Right renal pelvis (tissue), 4 donors: ENCODE measurements at places on chromosomes 3 and 15.

DNA sequence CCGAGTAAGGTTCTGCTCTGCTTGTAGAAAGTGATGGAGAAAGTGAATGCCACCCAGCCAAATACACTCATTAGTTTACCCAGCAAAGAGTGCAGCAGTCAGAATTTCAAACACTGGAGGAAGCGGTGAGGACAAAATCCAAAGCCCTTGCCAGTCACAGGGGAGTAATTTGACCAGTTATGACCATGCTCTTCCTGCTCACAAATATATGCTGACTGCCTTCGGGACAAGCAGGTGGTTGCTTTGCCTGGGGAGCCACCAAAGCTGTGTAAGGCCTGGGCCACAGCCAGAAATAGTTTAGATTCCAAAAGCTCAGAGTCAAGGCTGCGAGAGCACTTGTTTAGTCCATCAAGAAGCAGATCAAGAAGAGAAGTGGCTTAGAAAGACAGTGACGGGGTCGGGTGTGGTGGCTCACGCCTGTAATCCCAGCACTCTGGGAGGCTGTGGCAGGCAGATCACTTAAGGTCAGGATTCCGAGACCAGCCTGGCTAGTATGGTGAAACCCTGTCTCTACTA, 51.0 kb upstream of the ATP13A3 start:
- no peak for DNase-seq

DNA sequence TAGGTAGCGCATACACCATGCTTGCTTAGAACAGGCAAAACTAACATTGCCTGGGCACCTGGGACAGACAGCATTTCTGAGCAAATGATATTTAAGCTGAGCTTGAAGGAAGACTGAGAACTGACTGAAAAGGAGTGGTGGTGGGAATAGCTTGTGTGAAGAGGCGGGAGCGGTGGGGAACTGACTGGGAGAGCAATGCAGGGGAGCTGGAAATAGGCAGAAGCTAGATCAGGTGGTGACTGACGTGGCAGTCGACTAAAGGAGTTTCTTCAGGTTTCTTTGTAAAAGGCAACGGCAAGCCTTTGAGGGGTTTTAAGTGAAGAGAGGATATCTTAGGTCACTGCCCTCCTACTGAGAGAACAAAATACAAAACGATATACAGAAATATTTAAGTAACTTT, 61.8 kb downstream of the NEO1 start:
- DNase-seq: no peak

DNA sequence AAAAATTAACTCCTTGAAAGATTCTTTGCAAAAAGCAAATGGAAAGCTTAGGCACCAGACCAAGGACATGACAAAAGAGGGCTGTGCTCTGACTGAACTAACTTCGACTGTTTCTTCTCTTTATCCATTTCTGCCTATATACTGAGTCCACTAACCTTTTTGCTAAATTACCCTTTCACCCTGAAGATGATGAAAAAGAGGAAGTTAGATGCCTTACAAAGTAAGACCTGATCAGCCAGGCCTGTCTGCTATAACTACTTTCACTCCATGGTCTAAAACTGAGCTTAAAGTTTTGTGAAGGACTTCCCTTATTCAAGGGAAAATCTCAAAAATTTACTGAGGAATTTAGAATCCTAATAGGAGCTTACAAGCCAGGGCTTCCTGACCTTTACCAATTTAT, 6.2 kb upstream of the IGSF10 start:
- DNase-seq: no peak

- DNase-seq: no peak
These were observed 20.8 kb downstream of the SLC12A8 start for GRCh38 chr3:125191730-125192129.

- DNase-seq: no peak
These were observed 210.3 kb upstream of the CNTN6 start for GRCh38 chr3:882533-882932.

DNA sequence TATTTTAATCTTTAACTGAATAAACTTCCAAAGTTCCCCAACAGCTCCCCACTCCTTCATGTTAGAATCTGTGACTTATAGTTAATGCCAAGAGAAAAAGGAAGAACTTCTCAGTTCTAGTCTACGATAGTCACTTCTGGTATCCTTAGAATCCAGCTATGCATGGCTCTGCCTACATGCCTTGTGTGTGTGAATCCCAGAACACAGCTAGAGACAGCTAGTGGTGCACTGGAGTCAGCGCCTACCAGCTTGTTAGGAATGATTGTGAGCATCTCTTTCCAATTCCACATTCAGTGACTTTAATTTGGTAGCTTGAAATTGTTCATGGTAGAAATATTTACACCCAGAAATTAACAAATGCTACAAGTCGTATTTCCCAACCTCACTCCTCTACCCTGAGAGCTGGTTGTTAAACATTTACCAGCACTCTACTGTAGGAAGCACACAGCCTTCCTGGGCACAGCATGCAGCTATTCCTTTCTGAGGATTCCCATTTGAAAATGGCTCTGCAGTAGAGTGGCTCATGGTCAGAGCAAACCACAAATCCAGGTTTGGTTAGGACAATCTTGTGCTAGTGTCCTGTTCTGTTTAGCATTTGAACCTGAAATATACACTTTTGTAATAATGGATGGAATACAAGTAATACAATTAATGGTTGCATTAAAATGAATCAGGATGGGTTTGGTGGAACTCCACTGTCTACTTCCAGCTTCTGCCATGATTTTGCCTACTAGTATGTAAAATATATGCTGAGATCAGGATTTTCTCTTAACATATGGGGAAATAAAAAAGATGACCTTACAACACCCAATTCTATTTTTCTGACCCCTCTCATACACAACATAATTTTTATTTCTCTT, 371.0 kb upstream of the GBE1 start:
- no peak for DNase-seq

- DNase-seq: no peak
These were observed 133.2 kb upstream of the STRIT1 start for GRCh38 chr3:155426524-155427230.

- peak; percentile 32 for DNase-seq
These were observed 68.5 kb downstream of the TMCC1 start for GRCh38 chr3:129824926-129825541.

GRCh38 chr15:84834969-84835368, 17.8 kb downstream of the ALPK3 start:
- no peak for DNase-seq

DNA sequence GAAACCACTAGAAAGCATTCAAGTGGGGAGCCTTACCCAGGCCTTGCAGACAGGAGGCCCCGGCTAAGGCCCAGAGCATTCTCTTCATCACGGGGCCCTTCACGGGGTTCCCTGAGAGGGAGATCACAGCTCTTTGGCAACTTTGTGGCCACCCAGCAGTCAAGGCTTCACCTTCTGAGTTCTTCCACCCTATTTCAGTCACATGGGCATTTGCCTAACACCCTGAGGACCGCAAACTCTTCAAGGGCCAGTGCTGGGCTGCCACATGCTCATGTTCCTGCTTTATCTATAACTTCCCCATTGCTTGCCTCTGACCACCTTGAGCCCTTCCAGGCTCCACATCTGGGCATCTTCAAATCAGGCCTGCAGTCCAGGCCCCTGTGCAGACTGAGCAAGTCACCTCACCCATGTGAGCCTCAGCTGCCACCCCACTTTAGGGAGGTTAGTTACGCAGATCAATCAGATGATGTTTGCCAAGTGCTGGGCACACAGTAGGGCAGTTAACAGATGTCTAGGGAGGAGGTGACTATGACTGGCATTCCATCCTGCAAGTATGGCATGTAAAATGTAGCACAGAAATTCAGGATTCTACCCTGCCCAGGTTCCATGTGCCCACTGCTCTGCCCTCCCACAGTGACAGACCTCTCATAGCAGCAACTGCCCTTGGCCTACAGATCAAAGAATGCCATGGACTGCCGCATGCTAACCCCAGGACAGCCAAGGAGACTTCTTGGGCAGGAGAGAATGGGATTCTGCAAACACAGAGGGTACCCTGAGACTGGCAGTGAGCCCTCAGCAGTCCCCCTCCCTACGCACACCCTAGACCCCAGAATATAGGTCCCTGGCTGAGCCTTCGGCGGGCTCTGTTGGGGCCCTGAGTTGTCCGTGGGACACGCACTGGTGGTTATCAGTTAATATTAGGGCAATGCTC, 37.6 kb upstream of the ZNF710 start:
- DNase-seq: no peak

GRCh38 chr15:97623091-97623661, 337.3 kb upstream of the ARRDC4 start:
- no peak for DNase-seq

DNA sequence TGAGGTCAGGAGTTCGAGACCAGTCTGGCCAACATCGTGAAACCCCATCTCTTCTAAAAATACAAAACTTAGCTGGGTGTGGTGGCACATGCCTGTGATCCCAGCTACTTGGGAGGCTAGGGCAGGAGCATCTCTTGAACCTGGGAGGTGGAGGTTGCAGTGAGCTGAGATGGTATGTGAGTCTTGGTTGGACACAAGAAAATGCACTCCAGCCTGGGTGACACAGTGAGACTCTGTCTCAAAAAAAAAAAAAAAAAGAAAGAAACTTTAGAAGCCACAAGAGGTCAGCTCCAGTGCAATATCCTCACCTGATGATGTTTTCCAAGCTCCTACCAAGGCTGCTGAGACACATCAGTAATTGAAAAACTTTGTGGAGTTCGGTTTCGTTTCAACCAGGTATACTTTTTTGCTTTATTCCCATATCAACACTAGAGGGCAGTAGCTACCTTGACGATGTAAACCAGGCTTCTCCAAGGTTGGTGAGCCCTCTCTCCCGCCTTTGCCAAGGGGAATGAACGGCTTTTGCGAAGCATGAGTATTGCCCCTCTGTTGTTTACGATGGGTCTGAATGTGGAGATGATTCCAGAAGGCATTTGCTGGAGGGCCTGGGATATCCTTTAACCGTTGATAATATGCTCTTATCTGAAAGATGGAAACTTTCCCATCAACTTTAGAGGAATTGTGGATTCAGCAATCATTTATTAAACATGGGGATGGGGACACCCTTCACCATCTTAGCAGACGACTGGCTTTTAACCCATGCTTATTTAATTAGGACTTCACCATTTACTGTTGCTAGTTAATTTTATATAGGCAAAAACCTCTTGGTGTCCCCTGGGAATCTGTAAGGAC, 202.8 kb downstream of the SV2B start:
- peak; percentile 36 for DNase-seq

- DNase-seq: no peak
These were observed 42.7 kb upstream of the GOLIM4 start for GRCh38 chr3:168138421-168138820.

DNA sequence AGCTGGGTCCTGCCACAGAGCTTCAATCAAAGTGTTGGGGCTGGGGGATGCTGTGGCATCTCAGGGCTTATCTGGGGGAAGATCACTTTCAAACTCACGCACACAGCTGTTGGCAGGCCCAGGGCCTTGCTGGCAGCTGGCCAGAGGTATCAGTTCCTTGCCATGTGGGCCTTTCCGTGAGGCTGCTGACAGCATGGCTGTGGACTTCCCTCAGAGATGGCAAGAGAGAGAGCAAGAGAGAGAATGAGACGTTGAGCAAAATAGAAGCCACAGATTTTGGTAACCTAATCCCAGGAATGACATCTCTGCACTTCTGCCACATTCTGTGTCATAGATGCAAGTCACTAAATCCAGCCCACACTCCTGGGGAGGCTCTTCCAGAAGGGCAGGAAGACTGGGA, 91.0 kb downstream of the TPRG1 start:
- no peak for DNase-seq

DNA sequence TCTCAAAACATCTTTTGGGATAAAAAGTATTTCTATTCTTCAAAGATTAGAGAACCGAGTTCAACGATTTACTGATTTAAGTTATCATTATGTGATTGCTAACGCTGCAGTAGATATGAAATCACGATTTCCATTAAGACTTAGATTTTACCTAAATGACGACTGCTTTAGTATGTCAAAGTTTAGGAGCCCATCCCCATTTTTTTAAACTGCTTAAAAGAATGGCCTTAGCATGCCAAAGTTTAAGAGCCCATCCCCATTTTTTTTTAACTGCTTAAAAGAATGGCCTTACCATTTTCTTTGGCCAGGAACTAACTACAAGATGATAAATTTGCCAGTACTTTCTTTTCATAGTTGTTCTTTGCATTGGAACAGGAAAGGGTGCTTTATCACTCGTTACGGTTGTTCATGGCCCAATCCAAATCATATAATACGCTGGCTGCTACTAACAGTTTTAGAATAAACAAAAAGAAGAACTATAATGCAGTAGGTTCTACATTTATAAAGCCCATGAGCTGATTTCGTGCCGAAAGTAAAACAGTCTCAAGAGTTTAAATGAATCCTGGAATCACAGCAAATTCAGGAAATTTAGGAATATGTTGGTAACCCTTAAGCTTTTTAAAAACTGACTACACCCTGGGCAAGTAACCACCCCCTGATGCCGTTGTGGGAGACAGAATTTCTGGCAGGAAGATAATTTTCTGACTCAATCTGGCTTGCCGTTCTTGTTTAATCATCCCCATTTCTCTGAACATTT, 869 bp upstream of the TSC22D2 start:
- no peak for DNase-seq

- DNase-seq: no peak
These were observed 266.1 kb upstream of the C2CD4B start for GRCh38 chr15:62431008-62431797.

GRCh38 chr3:21752749-21753347, 1.8 kb upstream of the ZNF385D start:
- no peak for DNase-seq

- DNase-seq: no peak
These were observed 70.0 kb upstream of the CCDC54 start for GRCh38 chr3:107307205-107307604.

DNA sequence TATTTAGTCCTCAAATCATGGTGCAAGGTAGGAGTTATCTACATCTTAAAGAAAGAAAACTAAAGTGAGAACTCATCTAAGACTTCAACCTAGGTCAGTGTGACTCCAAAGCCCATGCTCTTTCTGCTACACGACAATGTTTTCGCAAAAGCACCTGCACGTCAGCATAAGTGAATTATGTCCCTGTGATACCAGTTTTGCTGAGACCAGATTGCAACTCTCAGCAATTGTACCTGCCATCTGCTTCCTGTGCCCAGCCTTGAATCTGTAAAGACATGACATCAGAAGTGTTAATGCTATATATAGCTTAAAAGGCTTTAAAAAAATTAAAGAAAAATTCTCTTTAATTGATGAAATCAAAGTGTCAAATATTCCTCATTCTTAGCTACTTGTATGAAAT, 43.4 kb downstream of the RETNLB start:
- no peak for DNase-seq

DNA sequence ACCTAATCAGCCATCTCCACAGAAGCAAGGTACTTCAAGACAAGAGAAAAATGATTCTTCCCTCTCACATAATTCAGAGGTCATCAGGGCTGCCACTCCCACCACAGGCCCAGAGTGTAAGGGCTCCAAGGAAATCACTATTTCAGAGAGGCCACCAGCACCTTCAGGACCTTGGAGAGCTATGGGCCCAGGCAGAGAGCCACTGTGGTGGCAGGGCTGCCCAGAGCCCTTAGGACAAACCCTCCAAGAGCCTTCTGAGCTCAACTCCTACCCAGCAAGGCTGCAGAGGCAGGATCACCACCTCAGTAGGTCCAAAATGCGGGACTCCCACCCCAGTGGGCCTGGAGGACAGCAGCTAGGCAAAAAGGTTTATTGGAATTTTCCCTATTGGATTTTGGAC, 17.9 kb upstream of the FAN1 start:
- DNase-seq: no peak

GRCh38 chr15:70802629-70803028, 39.3 kb upstream of the UACA start:
- no peak for DNase-seq

- no peak for DNase-seq
These were observed 62.3 kb downstream of the MINAR1 start for GRCh38 chr15:79494384-79494909.

- DNase-seq: no peak
These were observed 124.3 kb downstream of the TIGIT start for GRCh38 chr3:114418107-114418506.
